ENCODE measurements at places on chromosomes 3 and 15. TPM values are rescaled to one million over a fixed set of nuclear protein-coding genes. Genes with fewer than 3 reads are reported as not detected.

The CORO2B gene
- total RNA-seq = 2.8 TPM

GRCh38 chr3:106542101-106542769 lies 673.4 kb upstream of the CBLB start:
- H3K27ac ChIP-seq = no peak overlapping the region
- no peak overlapping the region for H3K4me3 ChIP-seq
- no peaks in the 10 kb centered on the region for H3K27me3 ChIP-seq
- H3K36me3 ChIP-seq = 0 out of 2 replicates have a peak, but pooled peaks cover 7% of the 10 kb centered on the region

DNA sequence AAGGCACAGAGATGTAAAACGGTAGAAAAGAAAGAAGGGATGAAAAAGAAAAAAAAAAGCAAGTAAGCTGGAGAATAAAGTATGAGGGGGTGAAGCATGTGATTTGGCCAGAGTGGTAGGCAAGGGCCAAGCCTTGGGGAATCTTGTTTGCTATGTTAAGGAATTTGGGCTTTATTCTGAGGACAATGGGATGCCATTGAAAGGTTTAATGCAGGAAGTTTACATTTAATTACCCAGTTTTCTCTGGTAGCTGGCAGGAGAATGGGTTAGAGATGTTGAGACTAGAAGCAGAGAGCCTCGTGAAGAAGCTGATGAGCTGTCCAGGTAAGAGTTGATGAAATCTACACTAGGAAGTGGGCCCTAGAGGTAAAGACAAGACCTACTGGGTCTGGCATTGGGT lies 455.9 kb downstream of the PDCD6IP start:
- no peaks in the 10 kb centered on the region for H3K36me3 ChIP-seq
- peaks cover 3% of the 10 kb centered on the region for H3K27me3 ChIP-seq
- H3K27ac ChIP-seq = no peak overlapping the region
- H3K4me3 ChIP-seq = no peak overlapping the region
- H3K4me1 ChIP-seq = peaks cover 37% of the 10 kb centered on the region

The NR2E3 gene
- total RNA-seq = 0.62 TPM

The ITIH1 gene
- total RNA-seq = not detected

The SRGAP3 gene
- 8.6 TPM for total RNA-seq

GRCh38 chr15:64026591-64026990 lies 19.7 kb downstream of the DAPK2 start:
- H3K36me3 ChIP-seq = no peaks in the 10 kb centered on the region
- H3K4me3 ChIP-seq = no peak overlapping the region
- no peak for DNase-seq
- H3K27ac ChIP-seq = no peak overlapping the region
- no peaks in the 10 kb centered on the region for H3K27me3 ChIP-seq
- H3K4me1 ChIP-seq = peaks cover 16% of the 10 kb centered on the region

GRCh38 chr3:165336786-165337185 lies 140.6 kb upstream of the SLITRK3 start:
- H3K27me3 ChIP-seq = no peaks in the 10 kb centered on the region
- no peak for DNase-seq
- no peak overlapping the region for H3K27ac ChIP-seq
- H3K36me3 ChIP-seq = no peaks in the 10 kb centered on the region
- no peaks in the 10 kb centered on the region for H3K4me1 ChIP-seq

DNA sequence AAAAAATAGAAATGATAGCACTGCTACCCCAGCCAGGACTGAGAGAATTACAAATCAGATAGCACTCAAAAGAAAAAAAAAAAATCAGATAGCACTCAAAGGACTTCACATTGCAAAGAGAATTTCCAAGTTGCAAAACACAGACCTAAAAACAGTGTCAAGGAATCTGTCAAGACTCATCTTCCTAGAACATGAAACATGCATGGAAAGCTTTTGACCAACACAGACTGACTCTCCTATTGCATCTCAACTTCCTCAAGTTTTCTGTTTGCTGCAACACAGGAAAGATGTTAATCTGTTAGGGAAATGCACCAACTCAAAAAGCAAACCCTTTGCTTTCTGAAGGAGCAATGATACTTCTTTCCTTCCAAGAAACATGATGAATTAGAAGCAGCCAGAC lies 42.3 kb downstream of the RAB27A start:
- no peak for DNase-seq
- H3K36me3 ChIP-seq = no peaks in the 10 kb centered on the region
- H3K27ac ChIP-seq = no peak overlapping the region
- H3K27me3 ChIP-seq = no peaks in the 10 kb centered on the region

DNA sequence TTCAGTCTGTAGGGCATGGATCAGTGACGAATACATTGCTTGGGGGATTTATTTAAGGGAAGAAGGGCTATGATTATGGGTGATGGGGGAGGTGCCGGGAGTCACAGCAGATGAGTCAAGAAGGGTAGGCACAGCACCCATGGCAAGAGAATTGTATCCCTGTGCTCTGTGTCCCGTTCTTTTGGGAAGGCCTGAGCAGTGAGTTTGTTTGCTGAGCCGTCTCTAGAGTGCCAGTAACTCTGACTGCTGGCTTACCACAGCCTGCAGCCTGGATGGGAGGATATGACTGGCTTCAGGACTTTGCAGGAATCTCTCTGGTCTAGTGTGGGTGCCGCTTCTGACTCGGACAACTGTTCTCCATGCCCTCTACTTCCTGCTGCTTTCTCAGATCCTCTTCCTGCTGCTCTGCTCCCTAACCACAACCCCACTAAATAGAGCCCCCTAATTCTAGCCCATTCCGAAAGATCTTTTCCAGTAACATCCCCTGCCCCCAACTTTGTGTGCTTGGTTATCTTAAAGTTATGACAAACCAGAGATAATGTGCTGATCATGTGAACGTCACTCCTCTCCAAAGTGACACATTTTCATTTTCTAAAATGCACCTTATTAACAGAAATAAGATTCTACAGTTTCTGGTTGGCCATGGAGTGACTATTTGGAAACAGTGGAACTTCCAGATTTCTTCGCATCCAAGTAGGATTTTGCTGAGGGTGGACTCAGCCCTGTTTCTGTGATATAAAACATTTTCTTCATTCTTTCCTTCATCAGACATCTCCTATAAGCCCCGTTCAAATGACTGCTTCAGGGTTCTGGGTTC lies 239.0 kb downstream of the SLCO3A1 start:
- H3K27me3 ChIP-seq = no peaks in the 10 kb centered on the region
- H3K36me3 ChIP-seq = no peaks in the 10 kb centered on the region
- no peak for DNase-seq

The VIPR1 gene
- total RNA-seq = 13.9 TPM

GRCh38 chr3:53259427-53260259 lies 3.8 kb upstream of the TKT start:
- peak; percentile 52 for DNase-seq
- peak overlapping the region; percentile 45 for H3K27ac ChIP-seq
- H3K27me3 ChIP-seq = no peaks in the 10 kb centered on the region
- H3K4me3 ChIP-seq = no peak overlapping the region

DNA sequence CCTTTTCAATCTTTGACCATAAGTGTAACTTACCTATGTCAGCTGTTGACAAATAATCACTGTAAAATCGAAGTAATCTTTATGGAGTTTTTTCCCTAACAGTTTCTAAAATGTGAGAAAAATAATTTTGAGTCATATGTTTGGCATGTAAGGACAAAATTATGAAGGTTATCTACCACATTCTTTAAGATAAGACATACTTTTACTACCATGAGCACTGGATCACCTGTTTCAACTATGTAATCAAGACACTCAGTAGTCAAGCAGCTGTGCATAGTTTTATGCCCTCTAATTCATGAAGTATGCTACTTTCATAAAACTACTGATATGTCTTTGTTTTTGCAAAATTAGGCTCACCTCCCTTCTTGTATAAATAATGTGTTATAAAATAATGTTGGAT lies 12.1 kb downstream of the FGF7 start:
- H3K36me3 ChIP-seq = no peaks in the 10 kb centered on the region
- peaks cover 5% of the 10 kb centered on the region for H3K4me1 ChIP-seq
- no peak for DNase-seq
- no peak overlapping the region for H3K4me3 ChIP-seq
- H3K27me3 ChIP-seq = no peaks in the 10 kb centered on the region

- DNase-seq = no peak
- no peaks in the 10 kb centered on the region for H3K4me1 ChIP-seq
- no peaks in the 10 kb centered on the region for H3K27me3 ChIP-seq
- H3K4me3 ChIP-seq = no peak overlapping the region
Measured at GRCh38 chr3:34360713-34361112, 562.3 kb downstream of the PDCD6IP start.

DNA sequence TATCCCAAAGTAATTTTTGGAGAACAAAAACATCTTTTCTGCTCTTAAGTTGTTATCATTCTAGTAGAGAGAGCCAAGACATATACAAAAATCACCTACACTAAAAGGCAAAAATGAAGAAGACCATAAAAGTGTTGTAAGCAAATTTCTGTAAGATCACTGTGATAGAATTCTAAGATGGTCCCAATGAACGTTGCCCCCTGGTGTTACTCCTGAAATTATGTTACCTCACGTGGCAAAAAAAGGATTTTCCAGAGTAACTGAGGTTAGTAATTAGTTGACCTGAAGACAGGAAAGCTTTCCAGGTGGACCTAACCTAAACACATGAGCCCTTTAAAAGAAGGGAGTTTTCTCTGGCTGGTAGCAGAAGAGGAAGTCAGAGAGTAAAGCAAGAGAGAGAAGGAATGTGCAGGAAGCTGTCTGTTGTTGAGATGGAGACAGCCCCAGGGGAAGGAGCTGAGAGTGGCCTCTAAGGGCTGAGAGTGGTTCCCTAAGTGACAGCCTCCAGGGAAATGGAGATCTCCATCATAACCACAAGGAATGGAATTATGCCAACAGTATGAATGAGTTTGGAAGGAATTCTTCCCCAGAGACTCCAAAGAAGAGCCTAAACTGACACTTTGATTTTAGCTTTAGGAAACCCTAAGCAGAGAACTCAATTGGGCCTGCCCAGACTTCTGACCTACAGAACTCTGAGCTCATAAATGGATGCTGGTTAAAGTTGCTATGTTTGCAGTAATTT lies 205.9 kb downstream of the CD47 start:
- H3K4me3 ChIP-seq = no peak overlapping the region
- 0 out of 2 replicates have a peak, but pooled peaks cover 7% of the 10 kb centered on the region for H3K4me1 ChIP-seq
- no peak overlapping the region for H3K27ac ChIP-seq
- no peaks in the 10 kb centered on the region for H3K36me3 ChIP-seq
- H3K27me3 ChIP-seq = no peaks in the 10 kb centered on the region

The UBA7 gene
- total RNA-seq = 0.14 TPM

- H3K27ac ChIP-seq = no peak overlapping the region
- peak; percentile 50 for DNase-seq
- H3K27me3 ChIP-seq = no peaks in the 10 kb centered on the region
- H3K4me1 ChIP-seq = no peaks in the 10 kb centered on the region
- H3K36me3 ChIP-seq = no peaks in the 10 kb centered on the region
Measured at GRCh38 chr15:32861761-32862160, 144.0 kb downstream of the GREM1 start.

The PARP15 gene
- 0.12 TPM for total RNA-seq

The KCNMB3 gene
- total RNA-seq = 1.3 TPM

DNA sequence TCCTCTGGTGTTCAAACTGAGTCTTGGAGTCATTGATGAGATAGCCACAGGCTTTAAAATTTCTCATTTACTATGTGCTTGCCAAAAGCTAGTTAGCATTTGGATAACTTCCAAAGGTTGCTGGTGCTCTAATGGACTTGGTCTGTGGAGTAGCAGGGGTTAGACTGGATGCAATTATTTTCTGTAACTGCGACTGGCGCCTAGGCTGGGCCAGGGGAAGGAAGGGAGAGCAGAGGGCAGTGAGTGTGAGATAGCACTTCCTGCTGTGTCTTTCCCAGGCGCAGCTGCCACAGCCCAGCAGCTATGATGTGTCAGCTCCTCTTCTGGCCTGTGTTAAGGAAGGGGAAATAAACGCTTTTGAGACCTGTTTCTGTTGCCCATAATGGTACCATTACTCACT lies 98.6 kb downstream of the MYRIP start:
- no peaks in the 10 kb centered on the region for H3K36me3 ChIP-seq
- DNase-seq = no peak
- no peak overlapping the region for H3K4me3 ChIP-seq
- H3K27me3 ChIP-seq = no peaks in the 10 kb centered on the region
- no peak overlapping the region for H3K27ac ChIP-seq

DNA sequence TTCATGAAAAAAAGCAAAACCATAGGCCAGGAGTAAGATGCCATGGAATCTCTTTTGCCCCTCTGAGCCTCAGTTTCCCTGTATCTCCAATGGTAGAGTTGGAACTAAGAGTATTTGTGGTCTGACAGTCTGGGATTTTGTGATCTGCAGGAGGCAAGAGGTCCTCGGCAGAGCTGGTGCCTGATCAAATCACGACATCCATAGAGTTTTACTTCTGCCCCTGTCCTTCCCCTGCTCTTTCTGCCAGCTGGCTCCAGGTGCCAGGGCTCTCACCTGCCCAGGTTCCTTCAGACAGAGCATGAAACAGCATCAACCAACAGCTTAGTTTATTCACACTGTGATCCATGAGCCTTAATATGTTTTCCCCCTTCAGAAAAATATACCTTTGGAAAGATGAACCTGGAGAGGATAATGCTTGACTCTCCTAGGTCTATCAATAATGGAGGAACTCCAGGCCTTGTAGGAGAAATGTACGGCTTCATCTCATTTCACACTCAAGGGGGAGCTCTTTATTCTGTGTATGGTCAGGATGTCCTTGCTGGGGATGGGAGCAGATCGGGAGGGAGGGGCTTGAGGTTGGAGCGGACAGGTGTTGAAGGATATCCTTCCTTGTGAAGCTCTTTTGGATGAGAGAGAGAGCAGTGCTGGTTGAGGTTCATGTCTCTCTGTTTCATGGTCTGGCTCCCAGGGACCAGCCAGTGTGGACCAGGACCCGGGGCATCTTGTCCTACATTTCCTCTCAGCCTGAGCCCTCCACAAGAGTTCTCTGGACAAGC lies 309.9 kb downstream of the RPLP1 start:
- no peak overlapping the region for H3K4me3 ChIP-seq
- no peaks in the 10 kb centered on the region for H3K4me1 ChIP-seq
- H3K27me3 ChIP-seq = no peaks in the 10 kb centered on the region
- no peak overlapping the region for H3K27ac ChIP-seq
- no peaks in the 10 kb centered on the region for H3K36me3 ChIP-seq

DNA sequence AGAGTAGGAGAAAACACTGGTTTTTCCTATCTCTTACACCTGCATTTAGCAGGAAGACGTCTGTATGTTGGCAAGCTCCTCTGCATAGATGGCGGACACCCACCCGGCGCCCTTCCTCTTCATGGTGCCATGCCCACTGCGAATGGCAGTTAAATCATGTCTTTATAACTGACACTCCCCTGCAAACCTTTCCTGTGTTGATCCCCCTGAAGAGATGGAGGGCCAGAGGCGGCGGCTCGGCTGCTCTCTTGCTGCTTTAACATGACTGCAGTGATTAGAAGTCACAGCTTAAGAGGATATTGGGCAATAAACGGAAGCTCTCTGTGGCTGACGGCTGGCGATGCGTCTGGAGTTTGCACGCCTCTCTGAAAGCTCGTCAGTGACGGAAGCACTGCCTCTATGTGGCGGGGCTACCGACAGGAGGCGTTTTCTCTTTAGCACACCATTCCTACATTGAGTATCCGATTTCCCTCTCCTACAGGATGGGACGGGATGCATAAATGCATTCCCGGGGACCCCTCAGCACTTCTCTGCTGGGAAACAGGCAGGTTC lies 25.5 kb upstream of the SNRPA1 start:
- H3K27me3 ChIP-seq = no peaks in the 10 kb centered on the region
- no peak overlapping the region for H3K4me3 ChIP-seq
- H3K36me3 ChIP-seq = no peaks in the 10 kb centered on the region
- no peak overlapping the region for H3K27ac ChIP-seq
- H3K4me1 ChIP-seq = no peaks in the 10 kb centered on the region

The SERPINI1 gene
- 13.5 TPM for total RNA-seq
